ENCODE measurements at places on chromosomes 13 and 19.

DNA sequence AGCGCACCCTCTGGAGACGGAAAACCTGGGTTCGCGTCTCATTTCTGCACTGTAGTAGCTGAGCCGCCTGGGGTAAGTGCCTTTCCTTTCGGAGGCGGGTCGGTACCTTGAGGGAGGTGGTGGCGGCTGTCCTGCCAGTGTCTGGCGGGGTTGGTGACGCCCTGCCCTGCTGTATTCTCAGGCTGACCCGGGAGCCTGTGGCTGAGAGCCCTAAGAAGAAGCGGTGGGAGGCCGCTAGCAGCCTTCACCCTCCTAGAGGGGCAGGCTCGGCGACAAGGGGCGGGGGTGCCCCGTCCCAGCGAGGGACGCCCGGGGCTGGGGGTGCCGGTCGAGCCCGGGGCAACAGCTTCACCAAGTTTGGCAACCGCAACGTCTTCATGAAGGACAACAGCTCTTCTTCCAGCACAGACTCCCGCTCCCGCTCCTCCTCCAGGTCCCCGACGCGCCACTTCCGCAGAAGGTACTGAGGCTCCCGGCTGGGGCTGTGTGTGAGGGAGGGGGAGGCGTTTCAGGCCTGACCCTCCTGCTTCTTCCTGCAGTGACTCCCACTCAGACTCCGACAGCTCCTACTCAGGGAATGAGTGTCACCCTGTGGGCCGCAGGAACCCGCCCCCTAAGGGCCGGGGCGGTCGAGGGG lies 6.9 kb downstream of the LENG8 start:
- no peak for DNase-seq

- DNase-seq: no peak
Measured at GRCh38 chr19:8642561-8642960, 12.1 kb downstream of the NFILZ start.

DNA sequence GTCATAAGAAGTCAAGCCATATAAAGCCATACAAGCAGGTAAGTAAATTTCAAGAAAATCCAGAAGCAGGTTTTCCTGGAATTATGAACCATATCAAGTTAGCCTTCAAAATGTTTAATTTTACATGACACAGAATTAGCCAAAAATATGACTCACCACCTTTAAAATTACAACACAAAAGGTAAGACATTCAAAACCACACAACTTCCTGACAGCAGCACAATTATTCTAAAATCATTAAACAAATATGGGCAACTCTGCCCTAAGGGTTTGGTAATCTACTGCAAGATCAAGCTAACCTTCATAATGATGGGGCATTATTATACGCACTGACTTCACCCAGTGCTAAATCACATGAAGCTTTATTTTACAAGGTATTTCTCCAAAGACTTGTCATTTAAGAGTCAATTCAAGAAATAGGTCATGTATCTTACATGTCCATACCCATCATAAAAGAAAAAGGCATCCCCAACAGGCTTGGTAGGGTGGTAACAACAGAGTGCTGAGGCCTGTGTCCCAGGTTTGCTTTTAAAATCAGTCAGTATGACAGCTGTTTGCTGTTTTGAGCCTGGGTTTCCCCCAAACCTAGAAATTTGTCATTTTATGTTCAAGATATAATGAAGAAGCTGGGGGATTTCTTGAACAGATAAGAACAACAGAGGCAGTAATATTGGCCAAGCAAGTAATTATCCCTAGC lies 15.2 kb downstream of the RCBTB1 start:
- no peak for DNase-seq

DNA sequence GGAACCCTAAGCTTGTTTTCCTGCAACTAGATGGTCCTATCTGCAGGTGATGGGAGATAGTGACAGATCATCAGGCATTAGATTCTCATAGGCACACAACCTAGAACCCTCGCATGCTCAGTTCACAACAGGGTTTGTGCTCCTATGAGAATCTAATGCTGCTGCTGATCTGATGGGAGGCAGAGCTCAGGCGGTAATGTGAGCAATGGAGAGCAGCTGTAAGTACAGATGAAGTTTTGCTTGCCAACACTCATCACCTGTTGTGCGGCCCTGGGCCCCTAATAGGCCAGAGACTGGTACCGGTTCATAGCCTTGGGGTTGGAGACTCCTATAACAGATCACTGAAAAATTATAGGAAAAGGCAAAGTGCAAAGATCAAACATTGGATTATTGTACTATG lies 267.2 kb downstream of the PCDH9 start:
- DNase-seq: no peak

DNA sequence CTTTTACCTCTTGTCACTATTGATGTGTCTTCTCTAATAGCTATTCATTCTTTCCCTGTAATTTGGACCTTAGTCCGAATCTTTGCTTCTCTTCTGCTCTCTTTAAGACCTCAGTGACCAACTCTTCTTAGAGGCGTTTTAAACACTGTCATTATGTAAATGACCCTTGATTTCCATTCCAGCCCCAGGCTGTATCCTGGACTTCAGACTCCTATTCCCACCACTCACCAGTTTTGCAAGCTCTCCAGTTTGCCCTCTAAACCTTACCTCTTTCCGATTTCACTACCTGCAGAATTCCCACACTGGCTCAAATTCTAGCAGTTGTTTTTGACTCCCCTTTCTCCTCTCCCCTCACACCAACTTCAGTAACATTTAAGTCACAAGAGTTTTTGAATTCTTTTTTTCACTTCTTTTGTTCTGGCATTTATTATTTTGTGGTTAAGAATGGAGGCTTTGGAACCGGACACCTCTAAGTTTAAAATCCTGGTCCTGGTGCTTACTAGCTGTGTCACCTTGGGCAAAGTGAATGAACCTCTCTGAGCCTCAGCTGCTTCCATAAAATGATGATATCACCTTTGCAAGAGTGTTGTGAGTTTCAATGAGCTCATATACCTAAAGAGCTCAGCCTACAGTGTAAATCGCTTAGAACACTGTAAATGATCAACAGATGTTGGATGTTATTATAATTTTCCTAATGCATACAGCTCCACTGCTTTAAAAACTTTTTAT lies 13.6 kb upstream of the HMGB1 start:
- DNase-seq: no peak

GRCh38 chr13:43935878-43936277 lies 56.2 kb downstream of the LACC1 start:
- DNase-seq: no peak

- no peak for DNase-seq
Measured at GRCh38 chr13:50594276-50595051, 249.0 kb downstream of the DLEU7 start.

Measured in suppressor macrophage treated with lipopolysaccharide for 1 hour (primary cell).